ENCODE measurements at places on chromosomes 3 and 15.
A peak's percentile ranks its signal among the peaks of the same experiment; 100 is the strongest.

DNA sequence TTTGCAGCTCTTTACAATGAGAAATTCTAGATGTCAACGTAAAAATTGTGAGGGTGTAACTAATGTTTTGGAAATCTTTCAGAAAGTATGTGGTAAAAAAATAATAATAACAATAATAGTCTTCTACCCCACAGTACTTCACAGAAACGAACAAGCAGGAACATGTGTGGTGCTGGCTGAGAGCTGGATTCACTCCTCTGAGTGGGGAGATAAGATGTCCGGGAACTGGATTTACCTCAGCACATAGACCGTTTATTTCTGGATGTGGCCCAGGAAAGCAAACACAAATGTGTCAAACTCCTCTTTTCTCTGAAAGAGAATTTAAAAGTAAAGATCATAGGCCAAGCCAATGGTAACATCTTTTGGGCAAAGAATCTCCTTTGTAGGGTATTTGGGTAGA lies 103.4 kb downstream of the SLC49A4 start:
- no peak for DNase-seq

DNA sequence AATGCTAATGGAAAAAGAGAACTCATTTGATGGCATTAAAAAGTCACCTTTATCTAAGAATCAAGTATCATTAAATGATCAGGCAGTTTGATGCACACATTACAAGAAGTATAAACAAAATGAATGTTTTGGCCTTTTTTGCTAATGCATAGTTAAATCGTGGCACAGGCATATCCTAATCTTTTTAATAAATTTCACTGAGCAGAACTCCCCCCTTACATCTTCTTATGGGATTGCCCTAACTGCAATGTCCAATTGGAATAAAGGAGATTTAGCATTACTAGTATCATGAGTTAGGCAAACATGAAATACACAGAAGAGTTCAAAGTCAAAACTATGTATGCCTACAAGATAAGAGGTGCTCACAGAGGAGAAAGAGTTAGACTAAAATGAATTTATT lies 32.7 kb downstream of the USF3 start:
- DNase-seq = no peak

- DNase-seq = no peak
Measured at GRCh38 chr3:43257850-43258249, 28.5 kb upstream of the SNRK start.

GRCh38 chr15:66524838-66525237 lies 19.7 kb downstream of the ZWILCH start:
- DNase-seq = no peak

DNA sequence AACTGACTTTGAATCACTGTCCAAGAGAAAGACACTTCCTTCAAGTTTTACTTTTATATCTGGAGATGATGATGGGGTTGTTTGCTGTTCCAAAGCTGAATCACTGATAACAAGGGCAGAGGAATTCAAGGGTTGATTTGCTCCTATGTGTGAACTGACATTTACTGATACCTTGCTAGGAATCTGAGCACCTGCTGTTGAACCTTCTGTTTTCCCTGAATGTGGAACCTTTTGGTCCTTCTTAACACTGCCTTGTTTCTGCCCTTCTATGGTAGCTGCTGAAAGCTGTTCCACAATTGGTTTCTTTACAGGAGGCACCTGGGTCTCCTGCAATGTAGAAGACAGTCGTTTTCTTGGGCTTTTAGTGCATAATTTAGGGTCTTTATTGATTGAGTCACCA lies 102.0 kb upstream of the NEDD4 start:
- no peak for DNase-seq

- no peak for DNase-seq
Measured at GRCh38 chr3:122461806-122462205, 45.9 kb upstream of the WDR5B start.

DNA sequence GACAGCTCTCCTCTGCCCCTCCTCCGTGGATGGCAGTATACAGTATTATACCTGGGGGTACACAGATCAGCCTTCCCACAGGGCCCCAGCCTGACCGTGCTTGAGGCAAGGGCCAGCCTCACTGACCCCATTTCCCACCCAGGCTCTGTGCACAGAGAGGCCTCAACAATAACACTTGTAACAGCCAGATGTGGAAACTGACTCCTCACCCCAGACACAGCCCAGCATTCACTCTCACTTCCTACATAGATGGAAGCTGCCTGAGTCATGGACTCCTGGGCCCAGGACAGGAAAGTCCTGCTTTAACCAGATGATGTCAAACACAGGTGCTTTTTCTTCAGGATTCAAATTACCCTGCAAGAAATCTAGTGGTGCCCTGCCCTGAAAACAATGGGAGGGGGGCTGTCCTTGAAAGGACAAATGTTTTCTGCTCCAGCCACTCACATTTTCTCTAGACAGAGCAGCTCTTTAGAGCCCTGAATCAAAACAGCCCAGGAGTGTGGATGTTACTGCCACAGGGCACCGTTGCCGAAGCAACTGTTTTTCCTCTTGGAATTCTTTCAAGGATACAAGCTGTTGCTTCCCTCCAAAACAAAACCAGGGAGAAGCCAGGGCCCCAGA lies 16.4 kb downstream of the CCDC12 start:
- DNase-seq = no peak

DNA sequence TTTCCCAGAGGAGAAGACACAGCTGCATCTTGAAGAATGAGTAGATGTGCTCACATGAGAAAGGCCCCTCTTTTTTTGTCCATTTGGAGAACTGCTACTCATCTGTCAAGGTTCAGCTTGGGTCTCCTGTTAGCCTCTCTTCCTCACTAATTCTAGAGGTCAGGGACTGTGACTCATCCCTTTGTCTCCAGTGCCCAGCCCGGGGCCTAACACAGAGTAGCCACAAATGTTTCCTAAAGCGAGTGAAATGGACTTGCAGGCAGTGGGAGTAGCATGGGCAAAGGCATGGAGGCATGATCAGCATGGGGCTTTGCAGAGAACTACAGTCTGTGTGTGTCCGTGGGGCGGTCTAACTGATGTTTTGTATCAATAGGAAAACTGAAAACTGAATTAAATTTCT lies 33.9 kb upstream of the MRPS22 start:
- no peak for DNase-seq

DNA sequence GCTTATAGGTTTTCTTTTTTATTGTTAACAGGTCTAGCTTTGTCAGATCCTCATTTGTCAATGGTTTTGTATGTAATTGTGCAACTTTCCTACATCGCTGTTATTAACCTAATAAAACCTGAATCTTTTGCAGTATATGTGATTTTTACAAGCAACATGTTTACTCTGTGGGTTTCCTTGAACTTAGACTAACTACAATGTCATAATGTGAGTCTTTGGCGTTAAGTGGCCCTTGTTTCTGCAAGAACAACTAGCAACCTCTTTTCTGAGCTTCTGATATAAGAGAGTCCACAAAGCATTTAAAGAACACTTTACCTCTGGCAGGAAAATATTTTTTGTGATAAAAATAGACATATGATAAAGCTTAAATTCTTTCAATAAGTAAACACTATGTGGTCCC lies 230.3 kb upstream of the CFAP20DC start:
- DNase-seq = no peak

DNA sequence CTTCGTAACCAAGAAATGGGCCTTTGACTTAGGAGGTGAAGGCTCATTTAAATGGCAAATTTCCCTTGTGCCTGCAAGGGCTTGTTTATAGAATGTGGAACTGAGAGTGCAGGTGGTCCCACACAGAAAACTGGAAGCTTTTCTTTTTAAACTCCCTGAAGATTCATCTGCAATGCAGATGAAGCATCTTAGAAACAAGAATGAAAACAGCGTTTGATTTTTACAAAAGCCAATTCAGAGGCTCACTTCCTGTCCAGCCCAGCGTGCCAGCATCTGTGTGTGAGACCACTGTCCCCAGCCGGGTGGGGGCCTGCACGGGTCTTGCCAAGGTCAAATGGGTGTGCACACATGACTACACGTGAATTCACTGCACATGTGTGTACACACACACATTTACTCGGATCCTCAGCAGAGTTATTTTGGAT lies 94.7 kb downstream of the LINGO1 start:
- no peak for DNase-seq

DNA sequence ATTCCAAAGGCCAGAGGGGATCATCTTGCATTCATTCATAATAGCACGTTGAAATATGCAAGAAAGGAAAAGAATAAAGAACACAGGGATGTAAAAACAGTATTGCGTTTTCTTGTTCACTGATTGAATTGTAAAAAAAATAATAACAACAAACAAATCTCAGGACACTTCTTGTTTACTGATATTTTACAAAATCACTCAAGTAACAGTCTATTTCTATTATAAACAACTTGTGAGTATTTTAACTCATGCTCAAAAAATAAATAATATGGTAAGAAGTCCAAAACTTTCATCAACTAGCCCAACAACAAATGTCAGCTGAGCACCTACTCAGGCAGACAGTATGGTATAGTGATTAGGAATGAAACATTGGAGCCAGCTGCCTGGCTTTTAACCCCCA lies 2.2 kb upstream of the GABRG3 start:
- DNase-seq = no peak

GRCh38 chr3:123688241-123688747 lies 103.4 kb upstream of the HACD2 start:
- no peak for DNase-seq

- DNase-seq = peak; percentile 65
Measured at GRCh38 chr3:56800130-56800831, 1.5 kb downstream of the ARHGEF3 start.

DNA sequence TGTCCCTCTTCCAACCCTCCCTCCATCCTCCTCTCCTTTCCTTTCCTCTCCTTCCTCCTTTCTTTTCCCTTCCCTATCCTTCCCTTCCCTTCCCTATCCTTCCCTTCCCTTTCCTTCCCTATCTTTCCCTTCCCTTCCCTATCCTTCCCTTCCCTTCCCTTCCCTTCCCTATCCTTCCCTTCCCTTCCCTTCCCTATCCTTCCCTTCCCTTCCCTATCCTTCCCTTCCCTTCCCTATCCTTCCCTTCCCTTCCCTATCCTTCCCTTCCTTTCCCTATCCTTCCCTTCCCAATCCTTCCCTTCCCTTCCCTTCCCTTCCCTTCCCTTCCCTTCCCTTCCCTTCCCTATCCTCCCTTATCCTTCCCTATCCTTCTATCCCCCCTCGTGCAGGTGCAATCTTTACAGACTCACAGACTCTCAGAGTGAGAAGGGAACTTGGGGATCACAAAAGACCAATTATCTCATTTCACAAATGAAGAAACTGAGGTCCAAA lies 31.5 kb downstream of the RASGRF1 start:
- no peak for DNase-seq

- no peak for DNase-seq
Measured at GRCh38 chr3:52054661-52055511, 1.5 kb downstream of the DUSP7 start.

DNA sequence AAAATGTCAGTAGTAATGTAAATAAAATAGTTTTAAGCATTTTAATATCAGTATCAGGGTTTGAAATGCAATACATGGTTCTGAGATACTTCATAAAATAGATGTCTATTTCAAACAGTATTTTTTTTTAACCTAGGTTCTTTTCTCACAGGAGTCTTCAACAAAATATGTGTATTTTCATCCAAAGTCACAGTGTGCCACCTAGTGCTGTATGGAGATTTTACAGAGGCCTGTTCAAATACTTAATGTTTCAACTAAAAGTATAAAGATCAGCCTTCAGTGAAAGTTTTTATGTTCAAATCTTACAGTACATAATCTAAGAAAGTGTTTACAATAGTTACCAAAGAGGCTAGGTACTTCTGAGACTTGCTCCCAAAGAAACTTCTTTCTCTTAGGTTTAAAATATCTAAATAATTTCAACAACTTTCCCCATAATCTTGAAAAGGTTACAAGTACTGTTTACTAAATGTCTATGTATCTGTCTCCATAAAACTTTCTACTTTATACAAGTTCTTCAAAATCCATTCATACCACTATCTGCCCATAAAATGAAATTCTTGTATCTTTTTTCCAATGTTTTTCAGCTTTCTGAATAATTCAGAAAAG lies 38.3 kb downstream of the SCAPER start:
- DNase-seq = no peak

- DNase-seq = no peak
Measured at GRCh38 chr15:75030023-75030413, 6.6 kb downstream of the PPCDC start.

DNA sequence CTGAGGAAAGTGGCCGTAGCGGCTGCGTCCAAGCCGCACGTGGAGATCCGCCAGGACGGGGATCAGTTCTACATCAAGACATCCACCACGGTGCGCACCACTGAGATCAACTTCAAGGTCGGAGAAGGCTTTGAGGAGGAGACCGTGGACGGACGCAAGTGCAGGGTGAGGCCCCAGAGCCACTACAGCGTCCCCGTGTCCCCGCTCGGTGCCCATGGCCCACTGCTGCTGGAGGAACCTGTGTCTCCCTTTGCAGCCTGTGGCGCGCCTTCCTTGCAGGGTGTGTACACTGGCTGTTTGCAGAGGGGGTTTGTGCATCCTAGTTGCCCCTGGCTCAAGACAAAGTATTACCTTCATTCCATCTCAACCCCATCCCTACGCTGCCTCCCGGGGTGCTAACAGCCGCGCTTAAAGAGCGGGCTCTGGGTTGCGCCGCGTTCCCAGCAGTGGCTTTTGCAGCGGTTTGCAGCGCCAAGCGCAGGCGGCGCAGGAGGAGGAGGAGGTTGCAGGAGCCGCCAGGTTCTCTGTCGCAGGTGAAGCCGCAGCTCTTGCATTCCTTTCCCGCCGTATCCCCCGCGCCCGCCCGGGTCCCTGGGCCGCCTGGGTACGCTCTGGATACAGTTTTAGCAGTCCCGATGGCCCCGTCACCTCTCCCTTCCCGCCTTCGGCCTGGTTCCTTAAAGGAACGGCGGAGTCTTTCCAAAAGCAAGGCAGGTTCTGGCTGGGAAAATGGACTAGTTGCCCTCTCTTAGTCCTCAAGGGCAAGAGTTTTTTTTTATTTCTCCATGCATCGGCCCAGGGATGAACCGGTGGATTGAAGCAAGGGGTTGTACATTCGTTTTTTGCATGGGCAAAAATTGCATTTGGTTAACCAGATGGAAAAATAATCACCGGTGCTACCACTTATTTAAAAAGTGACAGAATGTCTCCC lies 1.2 kb downstream of the CRABP1 start:
- no peak for DNase-seq

DNA sequence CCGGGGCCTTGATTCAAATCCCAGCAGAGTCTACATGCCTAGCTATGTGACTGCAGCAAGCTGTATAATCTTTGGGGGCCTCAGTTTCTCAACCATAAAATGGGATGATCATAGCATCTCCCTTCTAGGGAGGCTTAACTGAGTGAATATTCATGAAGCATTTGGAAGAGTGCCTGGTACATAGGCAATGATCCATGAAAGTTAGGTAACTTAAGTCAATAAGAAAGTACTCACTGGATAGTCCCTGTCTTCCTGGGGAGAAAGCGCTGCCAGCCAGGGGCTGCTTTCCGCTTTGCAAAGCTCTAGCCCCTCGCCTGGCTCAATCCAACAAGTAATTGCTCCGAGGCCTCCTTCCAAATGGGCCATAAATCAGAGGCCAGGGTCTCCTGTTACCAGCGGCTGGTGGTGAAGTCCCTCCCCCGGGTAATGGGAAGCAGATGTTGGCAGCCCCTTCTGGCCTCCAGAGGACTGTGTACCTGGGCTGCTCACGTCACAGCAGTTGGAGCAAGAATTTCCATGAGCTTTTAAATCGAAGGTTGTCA lies 521.9 kb upstream of the PROK2 start:
- no peak for DNase-seq

- DNase-seq = no peak
Measured at GRCh38 chr3:183158113-183158512, 4.4 kb downstream of the LAMP3 start.

Measured in T-helper 22 cell (primary cell).